ENCODE measurements at places on chromosomes 4 and X. TPM values are rescaled to one million over a fixed set of nuclear protein-coding genes. Genes with fewer than 3 reads are reported as not detected.
A peak's percentile ranks its signal among the peaks of the same experiment; 100 is the strongest.

Gene TMSB15A
- total RNA-seq = 1.7 TPM

Gene SOX3
- not detected for total RNA-seq

Gene SHROOM2
- 5.8 TPM for total RNA-seq

Gene MAGEA12
- total RNA-seq = not detected

Gene MAGEE2
- not detected for total RNA-seq

Gene LUZP4
- total RNA-seq = not detected

Gene LINC00632
- total RNA-seq = 5.2 TPM

Gene JADE1
- total RNA-seq = 38.4 TPM

Gene TRIM61
- 1.7 TPM for total RNA-seq

Gene ARMCX6
- 38.4 TPM for total RNA-seq

DNA sequence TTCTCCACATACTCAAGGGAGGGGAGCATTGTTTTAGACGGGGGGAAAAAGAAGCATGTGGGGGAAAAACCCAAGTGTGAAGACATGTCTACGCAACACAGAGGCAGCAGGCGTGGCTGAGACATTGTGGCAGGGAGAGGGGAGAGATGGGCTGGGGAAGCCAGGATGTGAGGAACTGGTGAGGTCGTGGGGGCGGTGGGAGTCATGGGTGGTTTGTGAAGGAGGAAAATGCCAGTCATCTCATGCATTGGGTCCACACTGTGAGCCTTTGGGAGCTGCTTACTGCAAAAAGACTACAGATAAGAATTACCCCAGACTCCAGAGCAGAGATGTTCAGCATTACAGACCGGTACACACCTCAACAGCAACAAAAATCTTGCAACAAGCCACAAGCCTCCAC lies 2.1 kb downstream of the JAKMIP1 start:
- DNase-seq = no peak

DNA sequence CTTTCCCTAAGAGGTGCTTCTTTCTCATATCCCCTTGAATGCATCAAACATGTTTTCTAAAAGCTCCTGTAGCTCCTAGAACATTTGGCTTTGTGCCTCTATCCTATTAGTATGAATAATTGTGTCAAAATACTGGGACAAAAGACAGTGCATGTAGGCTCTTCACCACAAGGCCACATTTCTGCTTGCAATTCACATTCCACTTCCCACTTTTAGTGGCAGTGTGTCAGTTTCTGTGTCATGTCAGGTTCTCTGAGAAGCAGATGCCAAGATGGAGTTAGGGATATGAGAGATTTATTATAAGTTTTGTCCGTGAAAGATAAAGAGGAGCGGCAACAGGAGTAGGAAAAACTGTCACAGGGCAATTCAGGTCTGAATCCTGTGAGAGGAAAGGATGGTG lies 61.3 kb upstream of the GPRIN3 start:
- DNase-seq = no peak

DNA sequence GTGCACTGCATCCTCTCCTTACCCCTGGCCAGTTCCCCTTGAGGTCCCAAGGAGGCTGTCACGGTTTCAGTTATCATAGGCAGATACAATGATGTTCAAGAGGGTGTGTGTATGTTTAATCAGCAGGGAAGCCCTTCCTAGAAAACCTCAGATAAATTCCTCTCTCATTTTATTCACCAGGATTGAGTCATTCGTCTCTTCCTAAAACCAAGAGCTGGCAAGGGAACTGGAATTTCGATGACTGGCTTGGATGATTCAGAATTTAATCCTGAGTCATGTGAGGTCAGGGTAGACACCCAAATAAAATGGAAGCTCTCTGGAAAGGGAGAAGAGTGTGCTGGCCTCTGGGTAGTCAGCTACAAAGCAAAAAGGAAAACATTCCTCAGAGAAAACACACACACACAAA lies 106.2 kb upstream of the RAPGEF2 start:
- peak; percentile 90 for DNase-seq

GRCh38 chr4:4651811-4652755 lies 110.2 kb upstream of the STX18 start:
- no peak for DNase-seq

- no peak for DNase-seq
Observed at GRCh38 chr4:7040765-7041164, 2.4 kb upstream of the TADA2B start.

DNA sequence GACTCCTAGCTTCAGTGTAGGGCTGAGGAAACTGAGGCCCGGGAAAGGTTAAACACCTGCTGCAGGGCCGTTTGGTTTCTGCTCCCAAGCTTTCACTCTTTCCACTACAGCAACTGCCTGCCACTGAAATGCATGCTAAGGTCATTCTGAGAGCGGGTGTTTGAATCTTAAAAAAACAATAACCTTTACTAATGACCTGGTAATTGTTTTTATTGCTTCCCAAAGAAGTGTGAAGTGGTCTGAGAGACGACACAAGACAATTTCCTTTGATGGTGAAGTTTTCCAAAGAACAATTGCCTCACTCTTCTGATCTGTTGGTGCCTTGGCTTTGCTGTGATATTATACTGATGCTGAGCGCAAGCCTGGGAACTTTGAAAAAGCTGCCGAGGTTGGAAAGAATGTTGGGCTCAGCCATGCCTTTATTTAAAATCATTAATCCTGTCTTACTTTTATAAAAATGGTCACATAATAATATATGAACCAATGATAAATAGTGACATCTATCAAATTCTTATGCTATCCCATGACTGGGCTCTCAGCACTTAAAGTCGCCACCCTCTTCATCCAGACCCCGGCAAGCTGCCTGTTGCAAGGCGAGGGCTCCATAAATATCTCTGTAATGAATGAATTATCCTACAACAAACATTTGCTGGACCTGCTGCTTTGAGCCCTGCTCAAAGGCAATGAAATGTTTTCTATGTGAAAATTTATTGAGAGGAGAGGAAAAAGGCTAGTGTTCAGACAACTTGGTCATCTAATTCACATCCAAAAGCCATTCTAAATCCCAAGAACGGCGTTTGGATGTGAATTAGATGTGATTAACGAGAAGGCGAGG lies 67.8 kb upstream of the SOD3 start:
- DNase-seq = no peak

DNA sequence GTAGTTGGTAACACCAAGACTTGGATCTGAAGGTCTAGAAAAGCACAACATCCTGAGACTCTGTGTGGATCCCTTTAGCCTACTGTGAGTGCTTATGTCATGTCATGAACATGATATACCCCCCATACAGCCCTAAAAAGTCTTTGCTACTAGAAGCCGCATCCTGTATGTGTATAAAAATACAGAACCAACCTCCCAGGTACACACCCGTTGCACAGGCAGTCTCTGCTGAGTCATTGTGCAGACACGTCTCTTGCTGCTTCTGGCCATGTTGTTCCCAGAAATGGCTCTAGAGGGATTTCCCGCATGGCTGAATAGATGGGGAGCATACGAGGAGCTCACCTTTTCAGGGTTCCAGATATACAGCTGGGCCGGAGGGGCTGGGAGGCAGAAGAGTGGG lies 93.3 kb downstream of the MAMLD1 start:
- DNase-seq = no peak

GRCh38 chr4:184383497-184384055 lies 90.8 kb downstream of the IRF2 start:
- DNase-seq = peak; percentile 97

DNA sequence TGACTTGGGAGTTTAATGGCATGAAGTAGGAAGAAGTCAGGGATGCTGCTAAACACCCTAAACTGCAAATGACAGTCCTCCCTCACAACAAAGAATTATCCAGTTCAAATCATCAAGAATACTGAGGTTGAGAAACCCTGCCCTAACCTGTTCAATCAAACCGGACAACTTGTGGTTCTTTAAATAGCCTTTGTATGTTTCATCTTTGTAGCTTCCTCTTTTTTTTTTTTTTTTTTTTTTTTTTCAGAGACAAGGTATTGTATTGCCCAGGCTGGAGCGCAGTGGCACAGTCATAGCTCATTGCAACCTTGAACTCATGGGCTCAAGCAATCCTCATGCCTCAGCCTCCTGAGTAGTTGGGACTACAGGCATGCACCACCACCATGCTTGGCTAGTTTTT lies 52.5 kb upstream of the TTC29 start:
- DNase-seq = no peak

GRCh38 chr4:39937683-39938268 lies 39.9 kb downstream of the PDS5A start:
- no peak for DNase-seq

DNA sequence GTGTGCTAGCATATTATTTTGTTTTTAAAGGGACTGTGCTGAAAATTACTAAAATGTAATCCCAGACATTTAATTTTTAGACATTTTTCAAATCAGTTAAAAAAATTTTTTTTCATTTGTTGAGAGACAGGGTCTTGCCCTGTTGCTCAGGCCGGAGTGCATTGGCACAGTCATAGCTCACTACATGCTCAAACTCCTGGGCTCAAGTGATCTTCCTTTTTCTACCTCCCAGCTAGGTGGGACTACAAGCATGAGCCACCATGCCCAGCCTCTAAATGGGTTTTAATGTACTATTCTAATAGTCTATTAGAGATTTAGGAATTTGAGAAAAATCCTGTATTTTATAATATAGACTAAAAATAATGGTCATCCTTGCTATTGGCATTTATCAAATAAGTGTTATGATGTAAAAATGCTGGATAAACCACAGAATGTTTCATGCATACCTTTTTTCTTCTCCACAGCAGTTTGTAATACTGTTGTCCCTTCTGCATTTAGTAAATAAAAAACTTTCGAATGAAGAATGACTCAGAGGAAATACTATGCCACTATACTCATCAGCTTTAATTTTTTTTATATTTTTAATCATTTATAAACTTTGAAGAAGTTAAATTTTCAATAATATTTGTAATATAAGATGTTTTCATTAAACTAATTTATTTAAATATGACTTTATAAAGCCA lies 29.9 kb downstream of the CPEB2 start:
- peak; percentile 34 for DNase-seq

DNA sequence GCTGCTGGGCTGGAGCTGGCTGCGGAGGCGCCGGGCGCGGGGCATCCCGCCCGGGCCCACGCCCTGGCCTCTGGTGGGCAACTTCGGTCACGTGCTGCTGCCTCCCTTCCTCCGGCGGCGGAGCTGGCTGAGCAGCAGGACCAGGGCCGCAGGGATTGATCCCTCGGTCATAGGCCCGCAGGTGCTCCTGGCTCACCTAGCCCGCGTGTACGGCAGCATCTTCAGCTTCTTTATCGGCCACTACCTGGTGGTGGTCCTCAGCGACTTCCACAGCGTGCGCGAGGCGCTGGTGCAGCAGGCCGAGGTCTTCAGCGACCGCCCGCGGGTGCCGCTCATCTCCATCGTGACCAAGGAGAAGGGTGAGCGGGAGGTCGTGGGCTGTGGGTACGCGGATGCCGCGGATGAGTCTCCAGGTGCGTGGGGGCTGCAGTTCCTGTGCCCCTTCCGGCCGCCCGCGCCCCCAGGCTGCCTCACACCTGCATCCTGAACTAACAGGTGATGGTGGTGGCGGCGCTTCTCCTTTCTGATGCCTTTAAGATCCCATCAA lies 499 bp downstream of the CYP2U1 start:
- no peak for DNase-seq

GRCh38 chrX:24294619-24295018 lies 19.2 kb downstream of the SUPT20HL2 start:
- peak; percentile 19 for DNase-seq

GRCh38 chr4:97987019-97987648 lies 156.1 kb downstream of the STPG2 start:
- DNase-seq = peak; percentile 13

DNA sequence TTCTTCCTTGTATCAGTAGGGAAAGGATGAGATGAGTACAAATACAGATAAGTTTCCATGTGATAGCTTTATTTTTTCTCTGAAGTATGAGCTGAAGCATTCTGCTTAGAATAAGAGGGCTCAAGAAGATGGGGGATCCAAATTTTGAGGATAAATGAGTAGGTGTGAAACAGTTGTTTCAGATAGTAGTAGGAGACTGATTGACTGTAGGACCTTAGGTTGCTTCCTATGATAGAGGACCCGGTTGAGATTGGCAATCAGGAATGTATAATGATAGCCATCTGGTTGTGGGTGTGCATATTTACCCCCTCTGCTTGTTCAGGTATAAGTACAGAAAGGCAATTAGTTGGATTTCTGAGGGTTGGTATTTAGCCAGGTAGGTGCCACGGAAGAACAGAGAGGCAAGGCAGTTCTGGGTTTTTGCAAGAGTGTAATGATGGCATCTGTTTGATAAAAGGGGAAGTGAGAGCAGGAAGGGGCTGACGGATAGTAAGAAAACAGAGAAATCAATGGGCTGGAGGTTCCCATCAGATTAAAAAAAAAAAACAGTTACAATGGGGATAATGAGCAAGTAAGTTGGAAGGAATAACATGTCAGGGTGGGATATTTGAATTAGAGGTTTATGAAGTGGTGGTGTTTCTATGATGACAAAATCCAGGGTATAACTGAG lies 13.7 kb downstream of the OCRL start:
- no peak for DNase-seq

- no peak for DNase-seq
Observed at GRCh38 chrX:118182681-118183080, 66.1 kb upstream of the KLHL13 start.

- no peak for DNase-seq
Observed at GRCh38 chr4:60865273-60865672, 334.9 kb upstream of the ADGRL3 start.

DNA sequence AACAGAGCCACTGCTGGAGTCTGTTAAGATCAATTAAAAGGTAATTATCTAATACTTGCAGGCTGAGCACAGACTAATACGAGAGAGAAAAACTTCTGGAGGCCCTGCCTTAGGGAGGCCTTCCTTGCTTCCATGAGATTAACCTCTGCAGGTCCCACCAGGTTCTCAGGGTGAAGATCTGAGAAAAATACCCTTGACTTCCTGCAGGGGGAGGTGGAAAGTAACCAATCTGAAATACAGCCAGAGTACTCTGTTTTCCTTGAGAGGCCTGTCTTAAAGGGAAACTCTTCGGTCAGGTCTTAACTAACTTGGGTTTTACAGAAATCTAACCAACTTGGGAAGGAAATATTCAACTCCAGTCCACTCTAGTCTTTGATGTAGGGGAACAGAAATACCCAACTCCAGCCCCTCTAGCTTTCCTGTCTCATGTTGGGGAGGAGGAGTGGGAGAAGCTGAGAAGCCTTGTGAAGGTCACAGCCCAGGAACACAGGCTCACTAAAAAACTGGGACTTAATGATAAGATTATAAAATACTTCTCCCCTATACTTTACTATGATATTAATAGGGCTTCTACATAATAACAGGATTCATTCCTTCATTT lies 77.1 kb downstream of the TBCK start:
- DNase-seq = peak; percentile 25

- peak; percentile 99 for DNase-seq
Observed at GRCh38 chr4:158121161-158121579, 51.7 kb downstream of the GASK1B start.

GRCh38 chr4:82780752-82781231 lies 17.8 kb downstream of the SCD5 start:
- DNase-seq = peak; percentile 32

DNA sequence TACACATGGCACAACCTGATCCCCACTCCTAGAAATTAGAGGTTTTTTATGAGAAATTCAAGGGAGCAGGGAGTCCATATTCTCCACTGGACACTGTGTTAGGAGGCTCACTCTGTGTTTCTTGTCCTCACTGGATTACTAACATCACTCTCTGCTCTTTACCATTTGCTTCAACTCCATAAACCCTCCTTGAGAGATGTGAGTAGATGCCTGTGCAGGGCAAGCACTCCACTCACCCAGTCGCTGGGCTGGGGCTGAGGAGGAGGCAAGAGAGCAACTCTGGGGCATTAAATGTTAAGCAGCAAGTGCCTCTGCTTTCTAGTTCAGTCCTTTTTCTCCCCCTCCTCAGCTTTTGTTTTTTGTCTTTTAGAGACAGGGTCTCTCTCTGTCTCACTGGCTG lies 115.1 kb downstream of the LARP7 start:
- no peak for DNase-seq
